ENCODE measurements at places on chromosomes 16 and 17.

DNA sequence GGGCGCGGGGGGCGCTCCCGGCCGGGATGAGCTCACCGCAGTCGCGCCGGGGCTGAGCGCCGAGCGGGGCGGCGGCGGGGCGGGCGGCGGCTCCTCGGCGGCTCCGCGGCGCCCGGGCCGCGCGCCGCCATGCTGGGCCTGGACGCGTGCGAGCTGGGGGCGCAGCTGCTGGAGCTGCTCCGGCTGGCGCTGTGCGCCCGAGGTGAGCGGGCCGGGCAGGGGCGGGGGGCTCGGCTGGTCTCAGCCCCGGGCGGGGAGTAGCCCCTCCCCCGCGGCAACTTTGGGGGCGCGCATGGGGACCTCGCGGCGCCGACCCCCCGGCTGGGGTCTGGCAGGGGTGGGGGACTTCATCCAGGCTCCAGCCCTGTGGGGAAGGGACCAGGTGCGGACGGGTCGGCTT is at the start of gene ARHGDIG:
Gene ARHGDIG, plus strand, starts transcription at position 40 of the 400 bp plus-strand sequence. Its CDS starts 90 bp downstream, at position 130.
- no peak for DNase-seq

GRCh38 chr16:84841787-84842300 is 22.1 kb downstream of the CRISPLD2 start:
- DNase-seq: no peak

- no peak for DNase-seq
These were observed 78.7 kb downstream of the VMP1 start for GRCh38 chr17:59786213-59786535.

DNA sequence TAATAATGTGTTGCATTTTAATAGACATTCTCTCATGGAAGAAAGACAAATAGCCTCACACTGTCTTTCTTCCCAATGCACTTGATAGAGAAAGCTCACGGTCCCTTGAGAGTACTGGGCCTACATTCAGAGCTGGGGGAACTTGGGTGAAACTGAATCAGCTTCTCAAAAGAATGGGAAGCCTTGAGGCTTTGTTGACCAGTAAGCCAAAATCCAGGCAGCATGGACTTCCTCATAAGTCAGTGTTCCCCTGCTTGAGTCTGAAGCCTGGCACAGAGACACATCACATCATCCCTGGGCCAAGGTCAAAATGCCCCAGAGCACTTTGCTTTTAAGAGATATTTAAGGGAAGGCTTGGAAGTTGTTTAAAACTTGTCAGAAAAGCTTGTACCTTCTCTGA is 302.2 kb upstream of the SALL1 start:
- DNase-seq: no peak

DNA sequence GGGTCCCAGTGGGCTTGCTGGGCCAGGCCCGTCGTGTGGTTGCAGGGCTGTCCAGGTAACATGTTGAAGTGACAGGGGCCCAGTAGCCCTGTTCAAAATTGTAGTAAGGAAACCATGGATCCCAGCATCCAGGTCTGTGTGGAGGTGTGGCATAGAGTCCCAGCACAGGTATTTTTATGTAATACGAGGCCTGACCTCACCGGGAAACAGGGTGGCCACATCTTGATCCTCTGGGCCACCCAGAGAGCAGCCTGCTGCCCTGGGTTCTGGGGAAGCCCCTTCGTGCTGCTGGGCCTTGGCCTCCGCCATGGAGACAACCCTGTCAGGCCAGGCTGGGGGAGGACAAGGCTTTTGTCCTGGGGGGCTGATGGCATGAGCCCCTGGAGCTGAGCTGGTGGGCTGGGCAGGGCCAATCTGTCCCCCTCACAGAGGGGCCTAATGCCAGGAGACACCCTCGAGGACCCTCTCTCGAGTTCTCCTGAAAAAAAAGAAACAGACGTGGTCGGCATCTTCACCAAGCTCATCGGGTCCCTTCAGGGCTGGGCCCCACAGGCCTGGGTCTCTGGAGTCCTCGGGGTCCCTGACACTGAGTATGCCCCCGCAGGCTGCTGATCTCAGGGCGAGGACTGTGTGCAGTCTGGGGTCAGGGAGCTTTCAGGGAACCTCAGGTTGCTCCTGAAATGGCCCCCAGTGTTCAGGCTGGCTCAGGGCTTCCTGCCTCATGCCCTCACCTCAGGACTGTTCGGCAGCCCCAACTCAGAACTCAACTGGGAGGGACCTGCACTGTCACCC is 47.8 kb downstream of the TNFRSF13B start:
- DNase-seq: no peak

GRCh38 chr16:3022684-3023414 is 893 bp downstream of the HCFC1R1 start:
- DNase-seq: peak; percentile 41

DNA sequence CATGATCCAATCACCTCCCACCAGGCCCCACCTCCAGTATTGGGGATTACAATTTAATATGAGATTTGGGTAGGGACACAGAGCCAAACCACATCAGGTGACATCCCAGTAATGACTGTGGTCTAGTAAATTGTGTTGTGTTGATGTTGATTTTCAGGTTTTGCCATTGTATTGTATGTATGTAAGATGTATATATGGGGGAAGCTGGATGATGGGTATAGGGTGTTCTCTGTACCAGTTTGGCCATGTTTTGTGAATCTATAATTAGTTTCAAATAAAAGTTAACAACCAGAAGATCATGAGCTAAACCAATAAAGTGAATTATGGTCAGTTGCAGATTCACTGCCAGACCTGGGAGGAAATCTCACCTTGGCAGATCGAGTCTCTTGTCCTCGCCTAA is 283.7 kb downstream of the WWOX start:
- DNase-seq: no peak

GRCh38 chr16:54411544-54411943 is 125.0 kb upstream of the IRX3 start:
- DNase-seq: no peak

- DNase-seq: no peak
These were observed 1.3 kb upstream of the NLGN2 start for GRCh38 chr17:7406235-7406825.

DNA sequence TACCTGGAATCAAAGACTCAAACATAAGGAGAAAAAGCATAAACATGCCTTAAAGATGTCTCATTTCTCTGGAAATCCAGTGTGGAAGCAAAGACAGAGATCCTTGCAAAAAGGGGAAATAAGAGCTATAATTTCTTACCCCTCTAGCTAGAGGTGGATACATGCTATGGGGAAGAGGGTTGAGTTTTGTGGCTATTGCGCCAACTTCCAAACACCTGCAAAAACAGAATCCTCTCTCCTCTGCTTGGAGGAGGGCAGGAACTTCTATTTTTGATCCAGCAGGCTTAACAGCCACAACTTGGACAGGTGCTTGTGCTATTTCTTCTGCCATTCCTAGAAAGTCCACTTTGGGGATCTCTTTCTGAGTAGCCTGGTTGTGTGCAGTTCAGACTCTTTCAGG is 21.5 kb upstream of the NUDT7 start:
- no peak for DNase-seq

DNA sequence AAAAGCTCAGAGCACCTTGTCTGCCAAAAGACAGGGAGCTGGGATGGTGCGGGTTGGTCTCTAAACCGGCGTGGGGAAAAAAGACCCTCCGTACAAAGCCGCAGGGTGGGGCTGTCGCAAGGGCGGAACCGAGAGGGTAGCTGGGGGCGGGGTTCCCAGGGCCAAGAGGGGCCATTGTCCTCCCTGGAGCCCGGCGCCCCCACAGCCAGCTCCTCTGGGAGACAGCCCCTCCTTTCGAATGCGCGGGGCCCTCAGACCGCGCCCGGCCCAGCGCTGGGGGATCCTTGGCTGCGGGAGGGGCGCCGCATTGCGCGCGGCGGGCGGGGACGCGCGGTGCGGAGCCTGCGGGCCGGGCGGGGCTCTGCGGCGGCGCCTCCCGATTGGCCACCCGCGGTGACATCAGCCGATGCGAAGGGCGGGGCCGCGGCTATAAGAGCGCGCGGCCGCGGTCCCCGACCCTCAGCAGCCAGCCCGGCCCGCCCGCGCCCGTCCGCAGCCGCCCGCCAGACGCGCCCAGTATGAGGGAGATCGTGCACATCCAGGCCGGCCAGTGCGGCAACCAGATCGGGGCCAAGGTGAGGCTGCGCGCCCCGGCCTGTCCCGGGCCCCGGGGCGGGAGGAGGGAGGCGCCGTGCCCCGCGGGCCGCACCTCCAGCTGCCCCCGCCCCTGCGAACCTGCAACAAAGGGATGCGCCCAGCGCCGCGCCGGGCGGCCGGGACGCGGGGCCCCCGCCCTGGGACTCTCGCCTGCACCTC is at the start of gene TUBB3:
Gene TUBB3, plus strand, starts transcription at position 459 of the 756 bp plus-strand sequence. Its CDS starts 60 bp downstream, at position 519.
- no peak for DNase-seq

- no peak for DNase-seq
These were observed 31.2 kb downstream of the SLC12A3 start for GRCh38 chr16:56896244-56896643.

DNA sequence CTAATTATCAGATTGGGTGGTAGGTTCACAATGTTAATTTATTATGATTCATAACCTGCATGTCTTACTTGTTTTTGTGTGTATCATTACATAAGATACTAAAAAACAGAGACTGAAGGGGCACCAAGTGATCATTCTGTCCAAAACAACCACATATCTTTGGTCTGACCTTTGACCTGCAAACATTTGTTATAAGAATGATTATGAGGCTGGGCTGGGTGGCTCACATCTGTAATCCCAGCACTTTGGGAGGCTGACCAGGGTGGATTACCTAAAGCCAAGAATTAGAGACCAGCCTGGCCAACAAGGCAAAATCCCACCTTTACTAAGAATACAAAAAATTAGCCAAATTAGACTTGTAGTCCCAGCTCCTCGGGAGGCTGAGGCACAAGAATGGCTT is 116.4 kb downstream of the SPAG9 start:
- no peak for DNase-seq

GRCh38 chr17:70357190-70357589 is 187.9 kb downstream of the KCNJ2 start:
- DNase-seq: no peak

Data from gastrocnemius medialis (tissue), 4 donors.